ENCODE measurements at places on chromosomes 4 and X.

GRCh38 chr4:152591396-152591795, 55.5 kb upstream of the FBXW7 start:
- DNase-seq = peak; percentile 20

- DNase-seq = no peak
Observed at GRCh38 chr4:39022241-39022640, 10.0 kb downstream of the TMEM156 start.

DNA sequence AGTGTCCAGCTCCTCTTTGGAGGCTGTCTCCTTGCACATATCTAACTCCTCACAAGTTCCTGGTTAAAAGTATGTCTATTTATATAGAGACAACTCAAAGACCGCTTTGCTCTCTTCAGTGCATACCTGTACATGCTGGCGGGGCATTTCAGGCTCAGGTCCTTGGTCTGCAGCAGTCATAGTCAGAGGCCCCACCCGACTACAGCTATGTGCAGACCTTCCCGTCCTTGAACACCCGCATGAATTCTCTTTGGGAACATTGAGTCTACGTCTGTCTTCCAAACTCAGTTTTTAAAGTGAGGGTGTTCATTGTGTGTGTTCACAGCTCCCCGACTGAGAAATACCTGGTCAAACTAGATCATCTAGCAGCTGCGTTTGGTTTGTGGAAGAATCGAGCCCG, 4.2 kb downstream of the BCOR start:
- DNase-seq = no peak

DNA sequence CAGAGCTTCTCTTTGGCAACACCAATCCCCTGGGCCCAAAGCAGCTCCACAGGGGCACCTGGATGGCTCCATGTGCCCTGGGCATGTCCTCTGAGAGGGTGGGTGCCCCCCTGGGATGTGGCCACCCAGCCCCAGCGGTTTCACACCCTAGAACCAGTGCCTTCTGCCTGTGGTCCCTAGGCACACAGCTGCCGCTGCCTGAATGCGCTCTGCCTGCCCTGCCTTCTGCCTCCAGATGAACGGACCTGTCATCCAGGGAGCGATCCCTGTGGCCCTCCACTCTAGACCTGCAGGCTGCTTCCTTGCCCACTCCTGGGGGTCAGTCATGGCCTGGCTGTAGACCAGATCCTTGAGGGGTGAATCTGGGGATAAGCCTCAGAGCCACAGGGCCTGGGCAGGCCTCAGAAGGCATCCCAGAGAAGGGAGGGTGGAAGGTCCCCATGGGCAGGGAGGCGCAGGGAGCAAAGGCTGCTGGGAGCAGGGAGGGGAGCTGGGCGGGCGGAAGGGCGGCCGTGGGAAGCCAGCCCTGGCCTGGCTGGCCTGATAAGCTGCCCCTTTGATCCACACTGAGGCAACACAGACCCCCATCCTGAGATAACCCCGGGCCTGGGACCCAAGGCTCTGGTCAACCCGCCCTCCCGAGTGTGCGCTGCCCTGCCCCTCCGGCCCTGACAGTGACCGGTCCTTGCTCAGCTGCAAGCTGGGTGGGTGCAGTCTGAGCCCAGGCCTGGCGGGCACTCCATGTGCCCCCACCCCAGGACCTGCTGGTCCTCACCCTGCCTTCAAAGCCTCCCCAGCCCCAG, 8.1 kb upstream of the FGFR3 start:
- DNase-seq = no peak

DNA sequence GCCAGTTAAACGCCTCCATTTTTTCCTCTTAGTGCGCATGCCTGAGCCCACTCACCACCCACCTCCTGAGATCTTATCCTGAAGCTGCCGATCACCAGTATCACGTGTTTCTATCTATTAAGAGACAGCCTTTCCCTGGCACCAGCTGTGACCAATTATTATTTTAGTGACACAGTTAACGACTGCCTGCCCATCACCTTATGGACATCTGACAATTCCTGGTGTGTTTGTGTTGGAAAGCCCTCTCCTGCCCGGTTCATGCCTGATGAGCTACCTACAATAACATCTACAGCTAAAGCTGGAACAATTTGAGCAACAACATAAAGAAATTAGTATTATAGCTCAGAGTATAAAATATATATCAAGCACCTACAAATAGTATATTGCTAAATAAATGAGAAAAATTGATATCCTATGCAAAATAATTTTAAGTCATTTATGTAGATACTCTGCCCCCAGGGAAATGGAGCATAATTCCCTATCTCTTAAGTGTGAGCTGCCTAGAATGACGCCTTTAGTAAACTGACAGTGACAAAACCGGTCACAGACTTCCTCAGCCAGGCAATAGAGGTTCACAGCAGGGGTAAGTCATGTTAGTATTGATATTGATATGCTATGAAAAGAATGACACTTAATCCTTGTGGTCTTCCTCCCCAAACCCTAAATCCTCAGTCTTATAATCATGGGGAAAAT, 862.2 kb downstream of the TRAM1L1 start:
- no peak for DNase-seq

DNA sequence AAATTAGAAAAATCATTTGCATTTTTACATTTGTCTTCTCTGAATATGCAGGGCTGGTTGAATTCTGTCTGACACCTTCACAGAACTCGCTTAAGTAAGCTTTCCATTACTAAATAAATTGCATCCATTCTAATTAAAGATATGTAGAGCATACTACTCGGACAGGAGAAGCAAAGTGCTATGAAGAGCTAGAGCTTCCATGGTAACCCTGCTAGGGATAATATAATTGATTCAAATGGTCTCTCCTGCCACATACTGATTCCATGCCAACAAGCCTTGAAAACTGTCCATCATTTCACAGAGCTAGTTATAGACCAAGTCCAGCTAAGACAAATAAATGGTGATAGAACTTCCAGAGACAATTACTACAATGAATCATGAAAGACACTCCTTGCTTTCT, 571.5 kb downstream of the KCNIP4 start:
- no peak for DNase-seq

All from activated CD4-positive, alpha-beta T cell treated with anti-CD3 and anti-CD28 coated beads, Interleukin-2, amount 50 U/mL, for 1 hour (primary cell).